Stimulated activated CD4-positive, alpha-beta T cell treated with anti-CD3 and anti-CD28 coated beads, Interleukin-15, amount 100 ng/mL, for 48 hours (primary cell): ENCODE measurements at places on chromosomes 2 and 18.
A peak's percentile ranks its signal among the peaks of the same experiment; 100 is the strongest.

GRCh38 chr18:49630246-49630699 lies 68.4 kb downstream of the LIPG start:
- DNase-seq: no peak

GRCh38 chr2:121080013-121080772 lies 204.8 kb downstream of the TFCP2L1 start:
- DNase-seq: no peak

- DNase-seq: no peak
Measured at GRCh38 chr2:143087033-143087432, 42.2 kb upstream of the ARHGAP15 start.

GRCh38 chr18:66895631-66896030 lies 291.7 kb upstream of the CDH19 start:
- no peak for DNase-seq

GRCh38 chr2:213013979-213014378 lies 137.4 kb downstream of the IKZF2 start:
- no peak for DNase-seq

DNA sequence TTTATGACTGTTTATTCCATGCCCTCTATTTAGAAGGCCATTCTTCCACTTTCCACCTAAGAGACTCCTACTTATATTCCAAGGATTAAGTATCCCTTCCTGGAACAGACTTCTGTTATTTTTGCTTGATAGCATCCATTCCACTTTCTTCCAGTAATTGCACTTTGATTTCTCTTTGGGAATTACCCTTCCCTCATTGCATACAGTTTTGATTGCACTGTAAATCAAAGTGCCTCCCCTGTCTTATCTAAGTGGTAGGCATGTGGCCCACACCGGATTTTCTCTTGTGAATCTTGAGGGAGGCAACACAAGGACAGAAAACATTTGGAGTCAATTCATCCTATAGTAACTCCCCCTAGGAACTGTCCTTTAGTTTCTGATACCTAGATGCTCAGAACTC lies 120.4 kb downstream of the PDE11A start:
- DNase-seq: no peak

DNA sequence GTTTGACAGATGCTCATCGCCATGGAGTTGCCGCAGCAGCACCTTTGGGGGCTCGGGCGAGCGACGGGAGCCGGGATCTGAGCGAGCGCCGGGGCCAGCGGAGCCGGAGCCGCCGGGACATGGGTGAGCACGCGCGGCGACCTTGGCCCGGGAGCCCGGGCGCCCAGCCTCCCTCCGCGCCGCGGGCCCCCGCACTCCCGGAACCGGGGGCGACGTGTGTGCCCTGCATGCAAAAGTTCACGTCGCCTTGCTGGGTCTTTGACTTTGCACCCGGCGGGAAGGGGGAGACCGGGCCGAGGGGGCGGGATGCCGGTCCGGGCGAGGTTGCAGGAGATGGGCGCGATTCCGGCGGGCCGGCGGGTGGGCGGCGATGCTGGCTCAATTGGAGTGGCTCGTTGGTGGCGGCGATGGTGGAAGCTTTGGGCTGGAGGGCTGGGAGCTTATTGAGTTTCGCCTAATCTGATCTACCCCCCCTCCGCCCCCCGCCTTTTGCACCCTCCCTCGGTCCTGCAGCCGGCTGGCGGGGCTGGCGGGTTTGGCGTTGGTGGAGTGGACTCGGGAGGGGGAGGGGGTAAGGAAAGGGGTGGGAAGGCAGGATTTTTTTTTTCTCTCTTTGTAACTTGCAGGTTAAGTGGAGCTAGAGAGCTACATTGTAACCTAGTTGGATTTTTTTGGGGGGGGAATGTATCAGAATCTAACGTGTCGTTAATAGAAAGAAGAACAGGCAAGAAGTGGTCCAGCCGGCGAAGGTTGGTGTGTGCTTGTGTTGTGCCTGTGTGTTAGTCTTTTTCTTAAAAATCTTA lies at the start of gene SETBP1:
Gene SETBP1, plus strand, starts transcription at position 616 of the 803 bp plus-strand sequence. CDS start 20,459 bp downstream, outside the sequence.
- peak; percentile 38 for DNase-seq

GRCh38 chr2:168640039-168640438 lies 162.4 kb upstream of the NOSTRIN start:
- DNase-seq: no peak

- no peak for DNase-seq
Measured at GRCh38 chr18:70419526-70419925, 130.7 kb downstream of the SOCS6 start.

DNA sequence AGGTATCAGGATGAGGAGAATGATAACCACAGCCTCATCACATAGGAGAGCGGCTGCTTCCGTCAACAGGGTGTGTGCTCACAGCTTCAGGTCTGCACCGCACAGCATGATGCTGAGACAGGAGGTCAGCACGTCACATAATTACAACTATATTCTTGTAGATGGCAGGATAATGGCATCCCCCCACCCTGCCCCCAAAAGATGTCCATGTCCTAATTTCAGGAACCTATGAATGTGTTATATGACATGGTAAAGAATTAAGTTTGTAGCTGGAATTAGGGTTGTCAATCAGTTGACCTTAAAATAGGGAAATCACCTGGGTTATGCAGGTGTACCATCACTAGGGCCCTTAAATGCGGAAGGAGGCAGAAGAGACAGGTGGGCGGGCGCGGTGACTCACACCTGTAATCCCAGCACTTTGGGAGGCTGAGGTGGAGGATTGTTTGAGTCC lies 73.9 kb downstream of the ARL4C start:
- DNase-seq: peak; percentile 41

- no peak for DNase-seq
Measured at GRCh38 chr18:76356666-76357065, 138.4 kb downstream of the ZNF516 start.

GRCh38 chr2:149438330-149438960 lies 108.1 kb downstream of the LYPD6 start:
- DNase-seq: no peak

GRCh38 chr18:48036641-48037421 lies 106.4 kb upstream of the SMAD2 start:
- DNase-seq: no peak

GRCh38 chr18:44520981-44521667 lies 159.6 kb upstream of the SETBP1 start:
- DNase-seq: no peak

- DNase-seq: no peak
Measured at GRCh38 chr2:180124273-180125139, 117.4 kb upstream of the CWC22 start.

DNA sequence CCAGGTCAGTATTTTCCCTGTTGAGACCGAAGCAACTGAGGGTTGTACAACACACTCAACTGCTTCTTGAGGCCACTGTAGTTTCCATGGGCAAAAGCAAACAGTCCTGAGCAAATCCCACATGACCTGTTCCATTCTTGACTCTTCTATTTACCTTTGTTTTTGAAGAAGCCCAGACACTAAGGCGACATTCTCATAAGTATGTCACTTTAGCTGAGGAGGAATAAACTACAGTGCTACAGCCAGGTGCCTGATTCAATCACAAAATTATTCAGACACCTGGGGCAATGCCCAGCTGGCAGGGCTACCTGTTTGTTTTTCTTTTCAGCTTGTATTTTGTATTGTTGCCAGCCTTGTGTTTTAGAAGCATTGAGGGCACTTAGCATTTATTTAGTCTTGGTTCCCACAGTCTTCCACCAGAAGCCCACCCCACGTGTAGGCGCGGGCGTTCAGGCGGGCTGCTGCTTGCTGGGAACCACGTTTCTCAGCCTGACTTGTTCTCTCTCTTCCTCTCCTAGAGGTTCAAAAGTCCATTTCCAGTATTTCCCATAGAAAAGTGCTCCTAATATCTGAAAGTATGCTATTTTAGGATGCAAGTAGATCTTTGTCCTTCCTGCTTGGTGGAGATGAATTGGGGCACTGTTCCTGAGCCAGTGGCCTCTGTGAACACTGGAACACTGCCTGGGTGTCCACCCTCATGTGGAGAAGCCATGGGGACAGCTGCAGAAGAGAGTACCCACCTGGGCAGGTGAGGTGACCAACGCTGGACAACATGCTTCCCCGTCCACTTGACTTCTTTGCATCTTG lies 99.0 kb upstream of the COPS8 start:
- DNase-seq: no peak

DNA sequence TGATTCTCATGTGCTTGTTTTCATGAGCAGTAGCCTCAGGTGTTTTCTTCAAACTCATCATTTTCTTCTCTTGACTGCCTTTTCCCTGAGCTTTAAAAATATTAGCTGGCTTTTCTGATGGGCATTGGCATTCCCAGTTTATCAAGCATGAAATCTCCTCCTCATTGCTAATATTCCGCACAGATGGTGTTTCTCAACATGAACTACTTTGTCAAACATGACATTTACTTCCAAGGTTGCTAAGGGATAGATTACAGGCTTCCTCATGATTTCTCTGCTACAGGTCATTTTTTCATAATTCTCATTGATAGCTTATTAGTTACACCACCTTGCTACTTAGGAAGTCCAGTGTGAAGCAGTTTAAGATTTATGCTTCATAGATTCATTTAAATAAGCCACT lies 1116.9 kb upstream of the CNTNAP5 start:
- DNase-seq: no peak

GRCh38 chr2:20940856-20941255 lies 103.0 kb downstream of the APOB start:
- DNase-seq: no peak

GRCh38 chr2:64063924-64064331 lies 44.7 kb upstream of the VPS54 start:
- no peak for DNase-seq

DNA sequence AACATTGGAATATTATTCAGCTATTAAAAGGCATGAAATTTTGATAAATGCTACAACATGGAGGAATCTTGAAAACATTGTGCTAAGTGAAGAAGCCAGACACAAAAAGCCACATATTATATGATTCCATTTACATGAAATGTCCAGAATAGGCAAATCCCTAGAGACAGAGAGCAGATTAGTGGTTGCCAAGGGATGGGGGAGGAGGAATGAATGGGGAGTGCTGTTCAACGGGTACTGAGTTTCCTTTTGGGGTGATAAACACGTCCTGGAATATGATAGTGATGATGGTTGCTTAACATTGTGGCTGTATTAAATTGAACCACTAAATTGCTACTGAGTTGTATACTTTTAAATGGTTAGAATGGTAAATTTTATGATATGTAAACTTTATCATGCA lies 8.9 kb upstream of the TWSG1 start:
- no peak for DNase-seq

DNA sequence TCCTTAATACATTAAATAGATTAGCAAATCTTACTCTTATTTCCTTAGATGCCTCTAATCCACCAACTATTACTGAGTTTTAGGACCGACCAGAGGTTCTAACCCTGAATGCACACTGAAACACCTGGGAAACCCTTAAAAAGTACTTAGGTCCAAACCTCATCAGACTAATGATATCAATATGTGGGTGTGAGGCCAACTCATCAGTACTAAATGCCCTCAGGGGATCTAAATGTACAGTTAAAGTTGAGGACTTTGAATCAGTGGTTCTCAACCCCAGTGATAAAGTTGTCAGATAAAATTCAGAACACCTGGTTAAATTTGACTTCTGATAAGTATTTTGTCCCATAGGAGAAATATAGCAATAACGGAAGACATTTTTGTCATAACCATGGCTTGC lies 20.9 kb downstream of the MMADHC start:
- DNase-seq: no peak

DNA sequence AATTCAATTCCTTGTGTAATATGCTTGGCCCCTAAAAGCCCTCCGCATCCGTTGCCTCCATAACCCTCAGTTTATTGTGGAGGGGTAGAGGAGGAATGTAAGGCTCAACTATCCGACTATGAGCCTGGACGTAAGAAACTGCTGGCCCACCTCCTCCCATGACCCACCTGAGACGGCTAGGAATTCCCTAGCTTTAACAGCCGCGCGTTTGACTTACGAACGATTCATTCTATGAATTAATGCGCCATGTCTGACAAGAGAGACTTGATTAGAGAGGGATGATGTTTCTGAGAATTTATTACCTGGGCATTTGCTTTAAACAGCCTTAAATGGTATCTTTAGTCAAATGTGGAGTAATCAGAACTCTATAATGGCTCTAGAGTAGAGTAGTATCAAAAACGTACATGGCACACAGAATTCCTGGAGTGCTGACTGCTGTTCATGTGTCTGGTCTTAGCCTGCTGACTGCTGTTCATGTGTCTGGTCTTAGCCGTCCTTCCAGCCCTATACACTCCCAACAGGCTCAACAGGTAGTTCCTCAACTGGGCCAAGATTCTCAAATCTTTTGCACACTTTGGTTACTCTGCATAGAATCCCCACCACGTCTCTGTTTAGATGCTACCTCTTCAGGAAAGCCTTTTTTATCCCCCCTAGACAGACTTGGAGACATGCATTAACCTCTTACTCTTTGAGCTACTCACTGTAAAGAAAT lies 899 bp upstream of the GFPT1 start:
- DNase-seq: no peak

- DNase-seq: no peak
Measured at GRCh38 chr2:102172745-102173144, 14.1 kb upstream of the IL1RL2 start.

- no peak for DNase-seq
Measured at GRCh38 chr2:118309257-118309945, 221.1 kb downstream of the INSIG2 start.

DNA sequence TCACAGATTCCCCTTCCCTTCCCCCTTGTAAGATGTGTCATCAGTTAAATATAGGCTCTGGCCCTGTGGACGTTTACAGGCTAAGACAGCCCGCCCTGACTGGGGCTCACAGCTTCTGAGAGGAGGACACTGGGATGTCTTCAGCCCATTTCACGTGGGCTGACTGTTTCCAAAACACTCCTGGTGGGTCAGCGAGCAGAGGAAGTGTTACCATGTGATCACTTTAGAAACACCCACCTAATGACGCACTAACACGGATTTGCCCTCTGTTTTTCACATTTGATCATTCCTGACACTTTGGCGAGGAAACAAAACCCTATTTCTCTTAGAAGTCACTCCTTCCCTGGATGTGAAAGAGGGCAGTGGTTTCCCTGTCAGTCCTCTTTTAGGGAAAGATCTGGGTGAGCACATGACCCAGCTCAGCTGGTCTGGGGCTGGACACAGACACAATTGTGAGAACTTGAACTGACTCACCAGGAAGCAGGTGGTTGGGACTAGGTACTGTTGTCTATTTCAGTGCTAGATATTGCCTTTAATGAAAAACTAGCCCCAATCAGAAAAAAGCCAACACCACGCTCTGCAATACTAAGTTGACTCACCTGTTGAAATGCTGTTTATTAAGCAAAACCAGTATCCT lies 38.8 kb downstream of the BMP10 start:
- peak; percentile 16 for DNase-seq
